ENCODE measurements at places on chromosomes 12 and 14.
A peak's percentile ranks its signal among the peaks of the same experiment; 100 is the strongest.

DNA sequence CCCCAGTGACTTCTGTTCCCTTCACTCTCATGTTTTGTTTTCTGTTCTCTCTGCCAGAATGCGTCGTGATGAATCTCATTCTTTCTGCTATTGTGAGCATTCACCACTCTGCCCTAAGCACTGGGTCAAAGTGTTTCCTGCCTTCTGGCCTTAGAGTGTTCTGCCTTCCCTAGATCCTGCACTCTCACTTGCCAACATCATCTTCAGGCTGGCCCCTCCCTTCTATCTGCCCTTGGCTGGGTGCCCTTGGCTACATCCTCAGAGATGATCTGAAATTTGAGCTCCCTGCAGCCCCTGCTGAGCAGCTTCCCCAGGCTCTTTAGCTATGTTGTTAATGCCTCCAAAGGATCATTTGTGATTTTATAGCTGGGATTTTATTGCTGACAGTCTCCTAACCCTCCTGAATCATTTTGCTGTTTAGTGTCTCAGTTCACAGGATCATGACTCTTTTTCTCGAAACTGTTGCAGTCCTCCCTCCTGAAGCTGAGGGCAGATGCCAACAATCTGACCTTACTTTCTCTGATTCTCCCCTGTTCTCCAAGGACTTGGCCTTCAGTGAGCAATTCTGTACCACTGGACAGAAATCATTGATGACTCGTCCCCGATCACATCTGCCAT lies 4.5 kb downstream of the DHRS2 start:
- no peak for DNase-seq

DNA sequence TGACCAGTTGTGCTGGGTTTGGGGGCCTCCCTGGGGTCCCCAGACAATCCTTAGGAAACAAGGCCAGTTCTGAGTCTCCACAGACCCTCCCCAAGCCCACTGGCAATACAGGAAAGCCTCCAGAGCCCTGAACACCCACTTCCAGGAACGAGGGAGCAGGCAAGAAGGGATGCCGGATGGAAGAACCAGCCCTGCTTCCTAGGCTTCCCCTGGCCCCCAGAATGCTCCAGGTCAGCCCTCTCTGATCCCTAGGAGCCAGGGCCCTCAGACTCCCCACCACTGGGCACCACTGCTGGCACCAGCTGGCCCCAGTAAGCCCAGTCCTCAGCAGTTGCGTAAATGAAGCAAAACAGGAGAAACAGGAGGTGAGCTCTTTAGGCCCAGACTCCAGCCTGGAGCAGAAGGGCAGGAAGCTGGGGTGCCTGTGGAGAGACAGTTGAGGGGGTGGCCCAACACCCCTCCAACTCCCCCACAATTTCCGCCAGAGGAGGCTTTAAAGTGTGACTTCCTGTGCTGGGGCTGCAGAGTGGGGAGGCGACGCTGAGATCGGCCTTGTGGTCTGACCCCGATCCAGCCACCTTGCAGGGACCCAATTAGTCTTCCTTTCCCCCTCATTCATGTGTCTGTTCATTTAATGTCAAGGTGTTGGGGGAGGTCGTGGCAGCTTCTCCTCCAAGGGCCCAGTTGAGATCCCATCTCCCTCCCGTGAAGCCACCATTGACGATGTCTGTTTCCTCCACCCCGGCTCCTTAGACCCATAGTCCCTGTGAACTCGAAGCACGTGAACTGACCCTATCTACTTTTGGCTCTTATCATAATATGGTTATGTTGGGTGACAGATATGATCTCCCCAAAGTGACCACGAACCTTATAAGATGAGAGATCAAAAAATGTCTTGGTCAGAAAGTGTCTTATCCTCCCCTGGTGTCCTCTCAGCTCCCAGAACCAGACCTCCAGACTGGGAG lies 4.7 kb downstream of the TNFRSF1A start:
- DNase-seq, result no peak

- no peak for DNase-seq
These were observed 441.8 kb downstream of the NRXN3 start for GRCh38 chr14:78611796-78612571.

DNA sequence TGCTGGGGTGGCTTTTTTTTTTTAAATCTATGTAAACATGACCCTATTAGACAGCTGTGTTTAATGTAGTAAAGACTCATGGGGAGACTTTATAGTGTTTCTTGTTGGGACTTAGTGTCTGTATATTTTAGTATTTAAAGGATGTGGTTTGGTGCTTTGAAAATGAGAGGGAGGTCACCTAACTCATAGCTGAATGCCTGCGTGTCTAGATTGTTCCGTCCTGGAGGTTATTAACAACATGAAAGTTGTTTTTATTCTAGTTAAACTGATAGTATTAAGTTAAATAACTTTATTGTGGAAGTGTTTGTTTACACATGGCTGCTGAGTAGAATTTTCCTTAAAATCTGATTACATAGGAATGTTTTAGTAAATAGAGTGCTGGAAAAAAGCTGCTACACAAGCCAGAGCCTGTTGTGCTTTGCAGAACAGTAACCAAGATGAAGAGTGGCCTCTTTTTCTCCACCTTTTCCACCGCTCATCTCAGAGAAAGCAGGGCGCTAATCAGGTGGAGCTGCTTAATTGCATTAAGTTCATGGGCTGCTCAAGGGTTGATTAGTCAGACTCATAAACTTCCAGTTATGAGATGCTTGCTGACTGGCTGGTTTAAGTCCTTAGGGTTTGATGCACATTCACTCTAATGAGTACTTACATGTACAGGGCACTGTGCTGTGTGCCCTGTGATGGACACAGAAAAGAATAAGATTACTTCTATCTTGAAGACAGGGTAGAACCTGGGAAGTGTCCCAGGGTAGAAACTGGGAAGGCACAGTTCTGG lies 62.7 kb downstream of the FBXO34 start:
- no peak for DNase-seq

GRCh38 chr14:67285876-67286452 lies 44.7 kb downstream of the PALS1 start:
- peak; percentile 7 for DNase-seq

GRCh38 chr14:90970167-90970600 lies 90.3 kb downstream of the RPS6KA5 start:
- no peak for DNase-seq

All from NCI-H748 treated with DMSO at 0.1 percent for 48 hours (cell line).